ENCODE measurements at places on chromosomes 1 and 21.

DNA sequence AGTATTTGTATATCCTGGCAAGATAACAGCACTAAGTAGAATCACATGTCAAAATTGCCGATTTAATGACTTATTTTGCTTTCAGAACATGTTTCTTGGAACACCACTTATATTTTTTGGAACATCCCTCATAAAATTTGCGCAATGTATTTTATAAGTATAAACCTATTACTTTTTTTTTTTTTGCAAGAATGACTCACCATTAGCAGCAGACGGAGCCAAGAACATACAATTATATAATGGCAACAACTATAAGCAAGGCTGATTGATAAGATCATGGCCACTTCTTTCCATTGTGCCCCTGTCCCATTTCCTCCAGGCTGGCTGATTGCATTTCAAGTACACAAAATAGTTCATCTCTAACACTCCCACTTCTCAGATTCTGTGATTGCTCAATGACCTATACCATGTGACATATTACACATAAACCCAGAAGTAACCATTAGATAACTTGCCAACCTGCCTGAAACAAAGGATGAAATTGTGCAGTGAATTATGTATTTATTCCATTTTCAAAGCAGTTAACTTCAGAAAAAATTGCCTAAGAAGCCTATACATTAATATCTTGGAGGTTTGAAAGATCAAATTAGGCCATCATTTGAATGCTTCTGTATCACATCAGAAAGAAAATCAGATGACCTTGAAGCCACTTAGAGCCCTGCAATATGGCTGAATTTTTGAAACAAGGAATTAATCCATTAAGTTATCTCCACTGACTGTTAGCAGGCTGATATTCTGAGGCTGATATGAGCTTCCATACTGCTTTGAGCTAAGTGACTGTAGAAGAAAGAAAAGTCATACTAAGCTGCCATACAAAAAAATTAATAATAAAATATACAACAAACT is 77.8 kb upstream of the PRMT6 start:
- DNase-seq = no peak

DNA sequence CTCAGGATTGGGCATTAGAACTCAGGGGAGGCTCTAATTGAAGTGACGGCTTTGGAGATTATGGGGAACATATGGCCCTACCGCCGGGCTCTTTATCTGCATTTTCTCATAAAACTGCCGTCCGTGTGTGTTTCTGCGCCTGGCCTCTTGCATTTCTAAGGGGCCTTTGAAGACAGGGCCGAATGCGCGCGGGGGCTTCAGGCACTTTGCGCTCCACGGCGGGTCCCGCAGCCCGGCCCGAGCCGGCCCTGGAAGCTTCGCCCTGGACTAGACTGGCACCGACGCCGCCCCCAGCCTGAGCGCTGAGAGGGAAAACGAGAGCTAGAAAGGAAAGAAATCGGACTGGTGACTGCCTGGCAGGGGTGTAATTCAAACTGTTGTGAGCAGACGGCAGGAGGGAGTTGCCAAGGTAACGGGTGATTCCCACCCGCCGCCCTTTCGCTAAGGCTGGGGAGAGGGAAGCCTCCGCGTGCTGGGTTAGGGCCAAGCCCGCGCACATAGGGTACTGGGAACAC is 120.7 kb downstream of the LMX1A start:
- no peak for DNase-seq

DNA sequence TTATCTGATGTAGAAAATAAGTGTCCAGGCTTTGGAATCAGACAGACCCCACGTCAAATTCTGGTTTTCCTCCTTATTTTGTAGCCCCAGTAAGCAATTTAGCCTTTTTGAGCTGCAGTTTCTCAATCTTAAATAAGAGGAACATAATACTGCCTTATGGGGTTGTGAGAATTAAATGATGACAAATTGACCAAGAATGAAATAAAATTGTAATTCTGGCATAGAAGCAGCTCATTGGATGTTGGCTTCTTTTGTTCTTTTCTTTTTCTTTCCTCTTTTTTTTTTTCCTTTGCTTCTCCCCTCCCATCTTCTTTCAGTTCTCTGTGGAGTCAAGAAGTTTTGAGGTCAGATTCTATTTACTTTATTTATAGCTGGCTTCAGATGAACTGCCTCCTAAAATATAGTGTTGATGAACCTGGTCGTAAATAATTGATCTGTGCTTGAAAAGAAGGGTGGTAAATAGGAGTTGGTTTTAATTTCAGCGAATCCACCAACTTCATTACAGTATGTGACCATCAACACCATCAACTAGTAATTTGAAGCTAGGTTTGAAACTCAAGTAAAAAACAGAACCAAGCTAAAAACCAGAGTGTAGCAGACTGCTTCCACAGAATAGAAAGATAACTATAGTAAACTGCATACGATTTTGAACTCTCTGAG is 81.1 kb downstream of the CACHD1 start:
- no peak for DNase-seq

DNA sequence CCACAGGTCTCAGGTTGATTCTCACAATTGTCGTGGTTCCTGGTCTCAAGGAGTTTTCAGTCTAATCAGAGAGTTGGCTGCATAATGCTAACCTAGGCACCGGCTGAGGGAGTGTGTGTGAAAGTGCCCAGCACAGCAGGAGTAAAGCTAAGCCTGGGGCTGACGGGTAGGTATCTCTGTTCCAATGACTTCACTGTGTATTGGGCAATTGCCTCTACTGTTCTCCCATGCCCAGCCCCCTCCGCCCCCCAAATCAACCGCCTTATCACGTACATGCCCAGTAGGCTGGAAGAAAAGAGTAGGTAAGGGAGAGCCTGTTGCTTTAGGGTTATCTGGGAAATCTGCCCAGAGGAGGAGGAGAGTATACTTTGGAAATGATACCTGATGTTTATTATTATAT is 54.7 kb downstream of the MRPS6 start:
- DNase-seq = no peak

DNA sequence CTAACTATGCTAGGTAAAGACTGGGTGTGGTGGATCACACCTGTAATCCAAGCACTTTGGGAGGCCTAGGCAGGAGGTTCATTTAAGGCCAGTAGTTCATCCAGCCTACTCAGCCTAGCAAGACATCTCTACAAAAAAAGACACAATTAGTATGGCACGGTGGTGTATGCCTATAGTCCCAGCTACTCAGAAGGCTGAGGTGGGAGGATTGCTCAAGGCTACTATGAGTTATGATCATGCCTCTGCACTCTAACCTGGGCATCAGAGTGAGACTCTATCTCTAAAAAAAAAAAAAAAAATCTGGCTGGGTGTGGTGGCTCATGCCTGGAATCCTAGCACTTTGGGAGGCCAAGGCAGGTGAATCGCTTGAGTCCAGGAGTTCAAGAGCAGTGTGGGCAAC is 21.6 kb downstream of the NUP210L start:
- no peak for DNase-seq

DNA sequence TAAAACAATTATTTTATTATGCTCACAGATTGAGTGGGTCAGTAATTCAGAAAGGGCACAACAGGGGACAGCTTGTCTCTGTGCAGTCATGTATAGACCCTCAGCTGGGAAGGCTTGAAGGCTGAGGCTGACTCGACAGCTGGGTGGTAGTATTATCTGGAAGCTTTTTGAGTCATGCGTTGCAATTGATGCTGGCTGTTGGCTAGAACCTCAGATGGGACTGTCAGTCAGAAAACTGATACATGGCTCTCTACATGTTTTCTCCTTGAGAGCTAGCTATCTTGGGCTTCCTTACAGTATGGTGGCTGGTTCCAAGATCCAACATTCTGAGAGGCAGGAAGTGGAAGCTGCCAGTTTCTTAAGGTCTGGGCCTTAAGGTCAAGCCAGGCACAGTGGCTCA is 61.5 kb upstream of the SELENON start:
- no peak for DNase-seq

All from M059J (cell line).